NCI-H2171 treated with DMSO at 0.1 percent for 48 hours (cell line): ENCODE measurements at places on chromosomes 12 and 14.

GRCh38 chr12:118175823-118176447 lies 40.0 kb downstream of the PEBP1 start:
- DNase-seq: no peak

DNA sequence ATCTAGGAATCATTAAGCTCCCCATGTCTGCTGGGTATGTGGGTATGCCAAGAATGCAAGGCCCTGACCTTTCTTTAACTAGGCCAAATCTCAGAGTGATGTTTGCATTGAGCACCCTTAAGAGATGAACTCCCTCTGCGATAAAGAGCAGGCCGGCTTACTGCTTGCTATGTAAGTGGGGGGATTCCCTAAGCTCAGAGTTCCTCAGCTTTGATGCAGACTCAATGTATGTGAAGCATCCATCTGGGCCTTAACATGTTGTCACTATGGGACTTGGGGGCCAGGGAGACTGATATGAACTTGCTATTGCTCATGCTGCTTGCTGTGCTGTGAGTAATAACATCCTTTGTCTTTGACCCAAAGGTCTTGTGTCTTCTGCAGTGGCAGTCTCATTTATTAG lies 149.7 kb downstream of the C12orf75 start:
- no peak for DNase-seq

DNA sequence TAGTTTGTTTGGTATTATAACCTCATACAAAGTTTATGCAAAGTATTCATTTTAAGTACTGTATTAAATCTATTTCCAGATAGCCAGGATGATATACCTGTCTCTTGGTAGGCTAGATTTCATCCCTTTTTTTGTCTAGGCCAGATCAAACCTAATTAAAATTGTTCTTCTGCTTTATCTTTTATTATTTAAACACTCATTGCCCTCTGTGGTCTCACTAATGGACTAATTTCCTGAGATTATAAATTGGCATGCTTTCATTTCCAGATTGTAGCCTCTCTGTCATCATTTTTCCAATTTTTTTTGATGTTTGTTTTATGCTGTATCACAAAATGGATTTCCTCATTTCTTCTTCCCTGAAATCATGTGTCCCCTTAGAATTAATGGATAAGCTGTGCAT lies 85.6 kb upstream of the TMEM263 start:
- no peak for DNase-seq

DNA sequence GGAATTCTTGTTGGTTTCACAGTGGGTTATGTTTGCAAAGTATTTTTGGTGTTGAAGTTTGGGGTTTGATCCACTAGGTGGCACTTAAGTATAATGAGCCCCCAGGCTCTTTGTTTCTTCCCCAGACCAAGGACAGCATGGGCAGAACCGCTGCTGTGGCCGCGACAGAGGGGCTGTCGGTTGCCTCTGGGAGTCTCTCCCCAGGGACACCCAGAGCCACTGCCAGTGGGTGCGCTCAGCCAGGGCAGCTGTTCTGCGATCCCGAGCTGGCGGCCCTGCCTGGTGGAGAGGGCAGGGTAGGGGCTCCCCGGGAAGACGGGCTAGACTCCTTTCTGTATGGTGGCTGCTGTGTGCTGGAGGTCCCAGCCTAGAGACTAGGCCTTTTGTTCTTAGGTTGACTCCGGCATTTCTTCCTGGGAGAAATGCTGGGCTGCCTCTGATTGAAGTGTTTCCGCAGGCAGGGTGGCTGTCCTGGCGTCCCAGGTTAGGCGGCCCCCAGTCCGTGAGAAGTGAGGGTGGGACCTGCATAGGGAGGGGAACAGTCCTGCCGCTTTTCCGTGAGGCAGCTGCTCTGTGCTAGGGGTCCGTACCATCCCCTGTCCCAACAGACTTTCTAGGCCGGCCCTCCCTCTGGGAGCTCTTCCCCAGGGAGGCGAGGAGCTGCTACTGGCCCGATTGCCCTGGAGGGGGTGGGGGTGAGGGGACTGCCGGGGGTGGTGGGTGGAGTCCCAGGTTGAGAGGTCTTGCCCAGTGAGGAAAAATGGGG lies 253.1 kb upstream of the PELI2 start:
- no peak for DNase-seq

GRCh38 chr12:25949343-25949742 lies 9.1 kb upstream of the RASSF8 start:
- DNase-seq: no peak

GRCh38 chr14:63378444-63378843 lies 59.7 kb upstream of the GPHB5 start:
- DNase-seq: no peak

DNA sequence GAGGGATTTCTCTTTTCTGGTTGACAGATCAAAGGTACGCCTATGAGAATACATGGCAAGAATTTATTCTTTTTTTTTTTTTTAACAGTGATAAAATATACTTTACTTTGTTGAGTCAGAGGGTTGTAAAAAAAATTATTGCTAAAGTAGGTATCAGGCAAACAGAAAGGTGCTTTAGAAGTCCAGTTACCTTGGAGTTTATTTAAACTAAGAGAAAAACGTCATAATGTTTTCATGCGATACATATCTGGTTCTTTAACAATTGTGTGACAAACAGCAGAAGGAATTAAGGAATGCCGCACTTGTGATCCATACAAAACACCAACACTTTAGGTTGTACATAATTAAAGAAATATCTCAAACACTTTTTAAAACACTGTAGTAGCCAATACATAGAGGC lies 94.2 kb downstream of the BORCS5 start:
- no peak for DNase-seq

DNA sequence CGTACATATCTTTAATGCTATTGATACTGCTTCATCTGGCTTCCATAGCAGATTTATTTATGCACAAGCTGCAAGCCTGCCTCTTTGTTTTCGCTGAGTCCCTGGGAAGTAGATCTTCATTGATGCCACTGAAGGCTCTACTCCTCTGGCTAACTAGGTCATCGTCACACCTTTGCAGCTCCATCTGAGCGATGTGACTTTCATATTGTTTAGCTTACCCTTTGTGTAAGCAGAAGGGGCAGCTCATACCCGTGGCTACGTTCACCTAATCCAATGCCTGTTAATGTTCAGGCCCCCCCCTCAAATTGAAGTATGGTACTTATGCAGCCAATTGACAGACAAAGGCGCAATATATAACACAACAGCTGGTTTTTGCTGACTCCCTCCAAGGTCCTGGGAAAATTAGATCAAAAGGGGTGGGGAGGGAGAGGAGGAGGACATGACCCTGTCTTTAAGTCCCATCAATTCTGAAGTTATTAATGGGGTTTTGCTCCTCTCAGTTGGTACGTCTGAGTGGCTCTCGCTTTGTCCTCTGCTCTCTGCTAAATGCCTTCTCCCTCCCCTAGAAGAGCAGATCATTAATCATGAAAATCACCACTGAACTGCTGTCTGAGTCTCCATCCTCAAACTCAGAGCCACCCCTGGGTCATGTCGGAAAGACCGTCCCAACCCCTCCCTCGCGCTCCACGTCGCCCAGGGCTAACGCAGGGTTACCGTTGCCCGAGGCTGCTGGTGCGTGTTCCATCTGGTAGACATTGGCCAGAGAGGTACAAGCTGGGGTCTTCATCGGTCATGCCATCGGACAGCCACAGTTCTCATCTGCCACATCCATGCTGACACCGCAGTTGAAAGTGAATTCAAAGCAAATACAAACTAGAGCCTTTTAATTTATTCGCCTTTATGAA lies 128.8 kb downstream of the ADGRD1 start:
- no peak for DNase-seq

DNA sequence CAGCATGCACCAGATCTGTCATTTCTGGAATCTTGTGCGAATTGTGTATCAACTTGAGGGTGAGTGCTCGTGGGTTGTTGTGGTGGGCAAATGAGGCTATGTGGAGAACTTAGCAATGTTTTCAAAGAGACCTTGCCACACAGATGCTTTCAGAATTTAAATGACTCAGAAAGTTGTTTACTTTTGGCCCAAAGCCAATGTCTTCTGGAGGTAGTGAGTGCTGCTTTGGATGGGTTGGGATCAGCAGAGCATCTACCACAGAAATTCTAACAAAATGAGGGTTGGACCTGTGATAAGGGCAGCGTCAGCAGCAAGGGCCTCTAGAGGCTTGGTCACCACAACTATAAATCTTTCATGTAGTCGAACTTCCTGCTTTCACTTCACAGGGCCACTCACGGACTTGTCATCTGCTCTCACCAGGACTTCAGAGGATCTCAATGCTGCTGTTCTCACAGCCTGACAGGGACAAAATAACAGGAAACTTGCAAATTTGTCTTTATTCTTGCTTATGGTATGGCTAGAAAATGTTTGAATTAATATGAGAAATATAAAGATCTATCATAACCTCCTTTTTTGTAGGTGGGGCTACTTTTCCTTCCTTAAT lies 111.4 kb downstream of the DACT1 start:
- DNase-seq: peak; percentile 60

- DNase-seq: peak; percentile 91
These were observed at the start of gene ARMH4 for GRCh38 chr14:58152014-58152857. Gene ARMH4, minus strand, starts transcription at chr14:58152213. Its CDS starts 12,855 bp downstream, at chr14:58139358.

DNA sequence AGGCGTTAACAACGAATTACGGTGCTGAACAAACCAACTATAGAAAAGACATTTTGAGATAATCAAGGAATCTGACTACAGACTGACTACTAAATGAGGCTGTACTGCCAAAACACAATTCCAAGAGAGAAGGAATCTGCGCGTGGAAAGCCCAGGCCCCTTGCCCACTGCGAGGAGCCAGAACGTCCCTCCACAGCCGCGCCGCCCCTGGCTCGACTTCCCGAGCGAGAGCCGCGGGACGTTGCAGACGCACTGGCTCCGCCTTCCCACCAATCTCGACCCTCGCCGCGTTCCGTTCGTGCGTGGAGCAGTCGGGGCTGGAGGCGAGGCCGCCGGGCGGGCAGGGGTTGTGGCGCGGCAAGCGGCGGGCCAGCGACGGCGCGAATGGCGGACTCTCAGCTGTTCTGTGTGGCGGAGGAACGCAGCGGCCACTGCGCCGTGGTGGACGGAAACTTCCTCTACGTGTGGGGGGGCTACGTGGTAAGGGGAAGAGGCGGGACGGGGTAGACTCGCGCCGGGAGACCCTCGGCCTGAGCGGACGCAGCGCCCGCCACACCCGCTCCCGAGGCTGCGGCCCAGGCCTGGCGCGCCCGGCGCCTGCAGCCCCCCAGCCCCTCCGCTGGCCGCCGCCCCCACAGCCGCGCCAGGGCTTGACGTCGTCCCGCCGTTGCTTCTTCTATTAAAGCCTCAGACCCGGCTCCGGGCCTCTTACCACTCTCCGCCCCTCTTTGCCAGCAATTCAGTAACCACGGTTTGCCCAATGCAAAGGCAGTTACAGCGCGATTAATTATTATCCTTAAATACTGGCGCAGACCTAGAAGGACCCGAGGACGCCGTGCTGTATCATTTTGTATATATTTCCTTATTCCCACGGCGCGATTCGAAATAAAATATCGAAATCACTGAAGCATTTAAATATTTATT lies at the start of gene KLHDC1:
Gene KLHDC1 (plus strand): TSS at position 310 of the 924 bp plus-strand sequence. CDS start 75 bp downstream, at position 385.
- peak; percentile 58 for DNase-seq

GRCh38 chr14:22505697-22506377 lies 83.2 kb downstream of the DAD1 start:
- no peak for DNase-seq

- no peak for DNase-seq
These were observed 75.1 kb downstream of the SLC24A4 start for GRCh38 chr14:92397953-92398564.

DNA sequence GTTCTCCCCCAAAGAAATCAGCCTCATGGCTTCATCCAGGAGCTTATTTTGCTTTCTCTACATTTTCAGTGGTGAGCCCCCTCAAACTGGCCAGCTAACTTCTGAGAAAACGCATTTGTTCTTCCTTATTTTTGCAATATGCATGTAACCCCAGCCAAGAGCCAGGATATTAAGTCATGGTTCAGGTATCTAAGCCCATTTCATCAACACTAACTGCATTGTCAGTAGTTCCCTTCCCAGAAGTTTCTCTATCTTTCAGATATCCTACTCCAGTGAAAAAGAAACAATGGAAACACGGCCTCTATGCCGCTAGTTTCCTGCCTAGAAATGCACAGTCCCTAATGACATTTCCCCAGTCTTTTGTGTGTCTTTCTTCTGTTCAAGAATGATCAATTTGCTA lies 102.8 kb upstream of the RASSF8 start:
- no peak for DNase-seq

DNA sequence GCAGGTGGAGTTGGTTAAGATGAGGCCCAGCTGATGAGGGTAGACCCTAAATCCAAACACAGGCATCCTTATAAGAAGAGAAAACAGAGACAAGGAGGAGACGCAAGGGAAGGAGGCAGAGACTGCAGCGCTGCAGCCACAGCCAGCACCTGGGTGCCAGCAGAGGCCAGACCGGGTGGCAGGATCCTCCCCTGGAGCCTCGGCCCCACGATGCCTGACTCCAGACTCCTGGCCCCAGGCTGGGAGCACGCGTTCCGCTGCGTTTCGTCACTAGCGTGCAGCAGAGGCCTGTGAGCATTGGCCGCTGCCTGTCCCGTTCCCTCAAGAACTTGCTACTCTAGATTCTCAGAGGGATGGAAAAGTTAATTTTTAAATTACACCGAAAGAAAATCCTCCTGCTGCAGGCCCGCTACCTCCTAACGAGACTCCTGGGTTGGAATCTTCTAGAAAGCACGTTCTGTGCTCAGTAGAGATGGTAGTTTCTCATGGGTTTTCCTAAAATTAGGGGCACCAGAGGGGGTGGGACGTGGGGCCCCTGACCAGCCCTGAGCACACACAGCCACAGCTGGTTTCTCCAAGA lies 57.7 kb upstream of the FBRSL1 start:
- no peak for DNase-seq

DNA sequence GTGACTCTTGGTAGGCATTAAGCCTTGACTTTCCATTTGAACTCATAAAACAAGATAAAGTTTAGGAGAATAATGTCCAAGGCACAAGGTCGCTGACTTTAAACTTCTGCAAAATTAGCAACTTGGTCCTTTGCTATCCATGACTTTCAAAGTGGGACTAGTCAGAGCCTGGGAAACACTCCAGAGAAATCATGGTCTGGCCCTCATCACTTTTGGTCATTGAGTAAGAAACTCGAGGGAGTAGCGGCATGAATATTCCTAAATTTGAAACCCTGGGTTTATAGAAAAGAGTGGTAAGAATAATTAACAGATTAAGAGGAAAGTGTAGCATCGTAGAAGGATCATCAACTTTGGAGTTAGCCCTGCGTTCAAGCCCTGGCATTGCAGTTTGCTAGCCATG lies 16.9 kb upstream of the APPL2 start:
- no peak for DNase-seq

- no peak for DNase-seq
These were observed 587.7 kb downstream of the C12orf50 start for GRCh38 chr12:87441511-87441910.

- no peak for DNase-seq
These were observed 42.5 kb upstream of the DLK1 start for GRCh38 chr14:100684154-100684553.

DNA sequence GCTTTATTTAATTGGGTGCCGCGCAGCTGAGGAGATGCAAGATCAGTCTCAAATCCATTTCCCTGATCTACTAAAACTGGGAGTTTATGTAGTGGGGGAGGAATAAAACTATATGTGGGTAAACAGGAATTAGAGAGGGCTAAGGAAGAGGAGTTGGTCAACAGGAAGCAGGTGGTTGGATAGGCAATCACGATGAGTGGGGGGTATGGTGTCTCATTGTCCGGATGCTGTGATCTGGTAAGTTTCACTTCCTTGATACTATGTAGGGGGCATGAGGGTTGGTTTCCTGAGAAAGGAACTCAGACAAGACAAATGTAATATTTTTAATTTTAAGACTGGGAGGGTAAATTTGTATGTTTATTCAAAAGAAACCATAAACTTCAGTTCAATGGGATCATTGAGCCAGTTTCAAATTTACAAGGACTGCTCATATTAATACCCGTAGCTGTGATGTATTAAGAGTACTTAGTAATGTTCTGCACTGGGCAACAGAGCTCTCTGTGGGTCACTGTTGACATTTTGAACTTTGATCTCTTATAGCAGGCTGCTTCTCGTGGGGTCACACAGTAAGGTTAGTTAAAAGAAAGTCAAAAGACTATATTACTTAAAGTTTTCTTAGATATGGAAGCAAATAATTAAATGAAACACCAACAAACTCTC lies 786.2 kb upstream of the FBXO33 start:
- no peak for DNase-seq
